ENCODE measurements at places on chromosomes 1 and 21.
A peak's percentile ranks its signal among the peaks of the same experiment; 100 is the strongest.

DNA sequence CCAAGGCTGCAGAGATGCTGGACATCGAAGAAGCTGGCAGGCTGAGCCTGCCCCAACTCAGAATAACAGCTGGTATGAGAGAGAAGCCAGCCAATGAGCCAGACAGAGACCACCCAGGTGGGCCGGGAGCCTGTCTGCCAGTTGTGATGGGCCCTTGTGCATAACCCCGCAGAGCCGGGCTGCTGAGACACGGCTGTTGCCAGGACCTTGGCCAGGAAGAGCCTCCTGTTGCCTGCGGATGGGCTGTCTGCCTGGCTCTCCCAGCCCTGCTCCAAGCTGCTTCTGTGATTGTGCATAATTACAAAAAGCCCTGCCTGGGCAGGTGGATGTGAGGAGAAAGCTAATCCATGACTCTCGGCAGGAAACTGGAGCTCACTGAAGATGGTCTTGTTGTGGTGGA is 126.5 kb downstream of the CAPN8 start:
- DNase-seq, result no peak

GRCh38 chr1:1577367-1578011 is 2.8 kb upstream of the SSU72 start:
- no peak for DNase-seq

GRCh38 chr21:37430184-37430821 is 63.7 kb downstream of the DYRK1A start:
- DNase-seq, result no peak

DNA sequence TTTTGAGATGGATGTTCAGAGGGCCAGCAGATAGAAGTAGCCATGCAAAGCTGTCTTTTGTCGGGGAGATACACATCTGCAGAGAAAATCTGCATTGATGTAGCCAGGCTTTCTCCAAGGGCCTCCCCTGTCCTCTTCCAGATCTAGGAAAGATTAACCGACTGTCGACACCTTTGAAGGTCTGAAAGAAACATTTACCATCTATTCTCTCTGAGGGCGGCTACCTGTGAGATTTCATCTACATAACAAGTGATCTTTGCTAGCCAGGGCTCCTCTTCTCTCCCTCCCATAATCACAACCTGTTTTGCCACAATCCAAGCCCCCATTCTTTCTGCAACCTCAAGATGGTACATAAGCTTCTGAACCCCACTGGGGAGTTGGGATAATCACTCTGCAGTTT is 193.6 kb downstream of the RGS7 start:
- DNase-seq, result no peak

DNA sequence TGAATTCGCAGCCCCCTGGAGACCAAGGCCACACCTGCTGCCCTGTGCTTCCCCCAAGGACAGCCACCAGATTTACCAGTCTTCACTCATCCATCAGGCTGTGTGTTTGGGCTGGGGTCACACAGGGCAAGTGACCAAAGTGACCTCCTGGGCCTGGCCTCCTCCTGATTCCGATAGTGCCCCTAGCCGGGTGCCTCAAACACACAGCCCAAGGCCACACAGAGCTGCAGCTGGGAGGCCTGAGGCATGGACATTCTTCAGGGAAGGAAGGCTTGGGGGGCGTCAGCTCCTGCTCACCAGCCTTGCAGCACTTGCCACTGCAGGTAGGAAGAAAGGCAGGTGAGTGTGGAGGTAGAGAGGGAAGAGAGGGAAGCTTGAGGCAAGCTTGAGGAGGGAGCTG is 181.3 kb downstream of the RUNX1 start:
- DNase-seq, result no peak

- peak; percentile 48 for DNase-seq
Measured at GRCh38 chr1:28893403-28894102, 20.8 kb upstream of the EPB41 start.

All from hematopoietic multipotent progenitor cell treated with erythropoietin and hydrocortisone succinate and interleukin-3 and kit ligand, for 8 days (in vitro differentiated cells).